ENCODE measurements at places on chromosomes 11 and 22.

DNA sequence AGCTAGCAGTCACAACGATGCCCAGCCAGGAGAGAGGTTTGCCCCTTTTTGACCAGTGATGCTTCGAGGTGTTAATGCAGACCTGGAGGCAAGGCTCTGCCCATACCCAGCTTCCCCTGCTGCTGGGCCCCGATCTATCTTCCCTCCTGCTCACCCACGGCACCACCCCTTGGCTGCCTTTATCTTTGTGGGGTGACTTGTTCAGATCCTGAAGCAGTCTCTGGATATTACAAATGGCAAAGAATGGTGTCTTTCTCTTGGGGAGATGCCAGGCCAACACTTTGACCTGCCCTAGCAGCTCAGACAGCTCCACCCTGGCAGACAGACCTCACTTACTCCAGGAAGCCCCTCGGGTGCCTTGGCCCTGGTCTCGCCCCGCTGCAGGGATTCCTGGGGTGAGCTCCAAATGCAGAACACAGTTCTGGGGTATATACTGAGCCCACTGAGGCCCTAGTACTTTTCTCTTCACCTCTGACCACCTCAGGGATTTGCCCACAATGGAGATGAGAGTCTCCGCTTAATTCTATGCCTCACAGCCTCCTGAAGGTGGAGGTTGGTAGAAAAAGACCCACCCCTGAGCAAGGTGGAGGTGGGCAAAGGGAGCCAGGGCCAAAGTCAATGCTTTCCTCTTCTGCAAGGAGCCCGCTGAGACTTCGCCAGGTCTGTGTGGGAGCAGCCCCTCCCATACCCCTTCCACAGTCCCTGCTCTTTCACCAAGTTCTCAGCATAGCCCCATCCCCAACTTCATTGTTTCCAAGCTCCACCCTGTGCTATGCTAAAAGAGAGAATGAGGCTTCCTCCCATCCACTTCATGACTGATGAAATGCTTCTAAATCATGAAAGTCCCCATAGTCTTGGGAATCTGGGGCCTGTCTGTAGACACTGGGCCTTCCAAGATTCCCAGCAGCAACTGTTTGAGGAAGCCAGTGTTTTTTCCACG lies 11.1 kb upstream of the ST3GAL4 start:
- no peak for DNase-seq

DNA sequence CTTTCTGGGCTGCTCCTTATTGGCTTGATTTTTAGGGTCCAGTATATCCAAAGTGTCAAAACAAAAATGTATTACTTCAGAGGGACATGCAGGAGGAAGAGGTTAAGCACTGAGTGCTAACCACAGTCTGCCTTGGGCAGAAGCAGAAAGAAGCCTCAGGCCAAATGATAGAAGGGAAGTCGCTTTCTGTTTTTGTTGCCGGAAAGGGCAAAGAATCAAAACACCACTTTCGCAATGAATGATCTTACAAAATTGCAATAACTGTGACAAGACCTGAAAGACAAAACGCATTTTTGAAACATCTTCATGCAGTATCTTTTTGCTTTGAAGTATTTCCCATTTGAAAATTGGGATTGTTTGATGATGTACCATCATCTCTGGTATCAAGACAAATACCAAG lies 70.1 kb upstream of the PICALM start:
- no peak for DNase-seq

- peak; percentile 82 for DNase-seq
Observed at GRCh38 chr11:69449320-69450063, 32.0 kb upstream of the LINC01488 start.

DNA sequence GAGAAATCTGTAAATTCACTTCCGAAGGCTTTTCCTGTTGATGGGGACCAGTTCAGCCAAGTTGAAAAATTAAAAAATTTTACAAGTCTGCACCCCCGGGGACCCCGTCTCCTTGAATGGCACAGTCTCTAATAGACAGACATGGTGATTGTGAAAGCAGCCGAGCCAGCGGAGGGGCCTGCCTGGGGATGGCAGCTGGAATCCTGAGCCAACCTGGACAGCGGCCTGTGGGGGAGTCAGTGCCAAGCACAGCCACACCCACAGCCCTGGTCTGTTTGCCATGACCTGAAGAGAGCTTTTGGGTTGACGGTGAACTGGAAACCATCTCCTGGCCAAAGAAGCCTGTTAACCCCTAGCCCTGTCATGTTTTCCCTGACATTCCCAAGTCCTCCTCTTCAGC lies 64.7 kb downstream of the PARVG start:
- no peak for DNase-seq

DNA sequence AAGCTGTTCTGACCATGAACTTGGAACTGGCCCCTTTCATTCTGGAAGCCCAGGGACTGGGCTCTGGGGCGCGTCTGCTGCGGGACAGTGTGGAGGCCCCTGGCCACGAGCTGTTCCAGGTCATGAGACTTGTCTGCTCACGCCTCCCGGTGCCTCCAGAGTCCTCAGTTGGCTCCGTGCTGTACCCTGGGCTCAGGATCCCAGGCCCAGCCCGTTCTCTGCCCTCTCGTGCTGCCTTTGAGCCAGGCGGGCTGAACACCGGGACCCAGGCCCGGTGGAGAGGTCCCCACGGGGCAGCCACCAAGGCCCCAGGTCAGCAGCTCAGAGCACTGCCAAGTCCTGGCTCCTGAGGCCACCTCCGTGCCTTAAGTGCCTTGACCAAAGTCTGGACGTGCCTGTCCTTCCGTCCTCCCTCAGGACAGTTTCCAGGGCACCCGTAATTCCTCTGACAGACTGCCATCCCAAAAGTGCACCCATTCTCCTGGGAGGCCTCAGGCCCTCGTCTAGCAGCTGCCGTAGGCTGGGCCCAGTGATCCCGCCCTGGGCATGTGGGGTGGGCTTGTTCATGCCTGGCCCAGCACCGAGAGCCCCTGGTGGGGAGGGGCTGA lies 36.3 kb upstream of the PPARA start:
- DNase-seq: no peak

GRCh38 chr11:123307276-123307675 lies 112.2 kb upstream of the CLMP start:
- no peak for DNase-seq

- DNase-seq: no peak
Observed at GRCh38 chr11:7473717-7474116, 11.6 kb upstream of the OLFML1 start.

DNA sequence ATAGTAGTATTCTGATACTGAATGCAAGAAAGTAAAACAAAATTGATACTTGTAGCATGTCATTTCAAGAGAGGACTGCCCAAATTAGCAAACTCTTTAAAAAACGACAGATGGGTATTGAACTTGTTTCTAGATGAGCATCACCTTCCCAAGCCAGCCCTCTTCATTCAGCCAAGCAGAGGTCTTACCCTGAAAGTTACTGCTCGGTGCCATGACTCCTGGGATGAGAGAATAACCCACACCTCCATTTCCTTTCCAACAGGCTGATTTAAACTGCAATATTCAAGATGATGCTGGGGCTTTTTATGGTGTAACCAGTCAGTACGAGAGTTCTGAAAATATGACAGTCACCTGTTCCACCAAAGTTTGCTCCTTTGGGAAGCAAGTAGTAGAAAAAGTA lies 84.5 kb upstream of the RASSF10 start:
- DNase-seq: no peak

- no peak for DNase-seq
Observed at GRCh38 chr22:27475548-27475897, 326.0 kb downstream of the MN1 start.

- peak; percentile 49 for DNase-seq
Observed at GRCh38 chr22:44192098-44192815, 11.5 kb downstream of the PARVG start.

All from Calu3 (cell line).